AG08395 (cell line): ENCODE measurements at places on chromosomes 3 and 15.

GRCh38 chr3:160126051-160126450 is 99.2 kb upstream of the C3orf80 start:
- DNase-seq = no peak

DNA sequence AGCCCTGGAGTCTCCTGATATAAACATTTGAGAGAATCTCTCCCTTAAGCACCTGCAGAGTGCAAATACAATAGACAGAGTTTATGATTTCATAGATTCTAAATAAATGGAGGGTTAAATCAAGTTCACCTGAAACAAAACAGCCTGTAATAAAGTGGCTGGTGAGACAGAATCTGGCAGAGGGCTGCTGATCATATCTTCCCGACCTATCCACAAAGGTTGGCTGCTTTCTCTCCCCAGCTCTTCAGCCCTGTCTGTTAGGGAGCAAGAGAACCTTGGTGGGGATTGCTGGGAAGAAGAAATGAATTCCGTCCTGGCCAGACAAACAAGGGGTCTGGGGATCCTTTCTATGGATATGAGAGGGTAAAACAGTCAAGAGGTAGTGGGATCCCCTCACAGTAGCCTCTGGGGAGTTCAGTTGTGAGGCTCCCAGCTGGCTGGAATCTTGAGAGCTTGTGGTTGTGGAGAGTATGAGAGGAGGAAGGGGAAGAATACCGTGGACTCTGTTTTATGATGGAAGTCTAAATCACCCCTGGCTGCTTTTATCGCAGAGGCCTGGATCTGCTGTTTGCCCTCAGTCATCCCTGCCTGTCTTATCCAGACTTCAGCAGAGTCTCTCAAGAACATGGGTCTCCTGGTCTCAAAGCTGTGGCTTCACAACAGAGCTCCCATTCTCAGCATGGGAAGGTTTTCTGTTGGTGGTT is 451.3 kb downstream of the NTRK3 start:
- no peak for DNase-seq

GRCh38 chr3:149470381-149470780 is 4.1 kb upstream of the TM4SF4 start:
- DNase-seq = no peak

DNA sequence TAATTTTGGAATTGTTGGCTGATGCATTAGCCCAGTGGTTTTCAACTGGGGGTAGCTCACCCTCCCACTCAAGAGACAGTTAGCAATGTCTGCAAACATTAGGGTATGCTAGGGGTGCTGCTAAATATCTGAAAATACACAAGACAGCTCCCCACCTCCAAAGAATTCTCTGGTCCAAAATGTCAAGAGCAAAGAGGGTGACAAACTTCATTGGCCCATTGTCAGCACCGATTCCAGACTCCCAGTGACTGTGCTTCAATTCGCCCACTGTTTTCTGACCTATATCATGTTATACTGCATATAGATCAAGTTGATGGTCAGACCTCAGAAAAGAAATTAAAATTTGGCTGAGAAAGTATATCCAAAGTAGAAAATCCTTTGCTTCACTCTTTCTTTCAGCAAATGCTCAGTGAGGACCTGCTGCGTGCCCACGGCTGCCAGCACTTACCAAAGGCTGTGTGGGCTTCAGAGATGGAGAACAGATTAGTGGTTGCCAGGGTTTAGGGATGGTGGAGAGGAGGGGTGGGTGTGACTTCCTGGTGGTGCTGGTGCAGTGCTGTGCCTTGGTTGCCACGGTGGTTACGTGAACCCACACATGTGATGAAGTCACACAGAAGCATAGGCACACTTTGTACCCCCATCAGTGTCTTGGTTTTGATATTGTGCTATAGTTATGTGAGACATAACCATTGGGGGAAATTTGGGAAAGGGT is 204.0 kb downstream of the PLCL2 start:
- no peak for DNase-seq

DNA sequence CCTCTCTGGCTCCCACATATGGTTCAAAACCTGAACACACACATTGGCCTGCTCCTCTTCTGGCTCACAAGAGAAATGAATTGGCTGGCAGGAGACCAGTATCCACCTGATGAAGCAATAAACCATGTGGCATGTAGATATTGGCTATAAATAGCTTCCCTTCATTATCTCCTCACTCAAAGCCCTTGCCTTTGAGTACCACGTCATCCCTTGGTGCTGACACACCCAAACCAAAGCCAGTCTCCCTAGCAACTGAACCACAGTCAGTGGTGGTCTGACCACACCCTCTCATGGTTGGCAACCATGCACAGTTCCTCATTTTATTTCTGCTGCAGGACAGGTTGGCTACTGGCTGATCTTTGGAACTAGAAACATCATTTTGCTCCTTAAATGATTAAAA is 98.8 kb downstream of the ZNF621 start:
- DNase-seq = no peak

GRCh38 chr3:58325525-58325992 is 7.1 kb upstream of the PXK start:
- no peak for DNase-seq

DNA sequence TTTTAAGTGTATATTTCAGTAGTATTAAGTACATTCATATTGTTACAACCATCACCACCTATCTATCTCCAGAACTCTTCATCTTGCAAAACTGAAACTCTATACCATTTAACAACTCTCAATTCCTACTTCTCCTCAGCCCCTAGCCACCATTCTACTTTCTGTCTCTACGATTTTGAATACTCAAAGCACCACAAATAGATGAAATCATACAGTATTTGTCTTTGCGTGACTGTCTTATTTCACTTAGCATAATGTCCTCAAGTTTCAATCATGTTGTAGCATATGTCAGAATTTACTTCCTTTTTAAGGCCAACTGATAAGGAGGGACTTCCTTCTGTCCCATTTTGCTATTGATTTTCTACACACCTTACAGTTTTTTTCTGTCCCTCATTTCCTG is 593.3 kb downstream of the FHIT start:
- no peak for DNase-seq

DNA sequence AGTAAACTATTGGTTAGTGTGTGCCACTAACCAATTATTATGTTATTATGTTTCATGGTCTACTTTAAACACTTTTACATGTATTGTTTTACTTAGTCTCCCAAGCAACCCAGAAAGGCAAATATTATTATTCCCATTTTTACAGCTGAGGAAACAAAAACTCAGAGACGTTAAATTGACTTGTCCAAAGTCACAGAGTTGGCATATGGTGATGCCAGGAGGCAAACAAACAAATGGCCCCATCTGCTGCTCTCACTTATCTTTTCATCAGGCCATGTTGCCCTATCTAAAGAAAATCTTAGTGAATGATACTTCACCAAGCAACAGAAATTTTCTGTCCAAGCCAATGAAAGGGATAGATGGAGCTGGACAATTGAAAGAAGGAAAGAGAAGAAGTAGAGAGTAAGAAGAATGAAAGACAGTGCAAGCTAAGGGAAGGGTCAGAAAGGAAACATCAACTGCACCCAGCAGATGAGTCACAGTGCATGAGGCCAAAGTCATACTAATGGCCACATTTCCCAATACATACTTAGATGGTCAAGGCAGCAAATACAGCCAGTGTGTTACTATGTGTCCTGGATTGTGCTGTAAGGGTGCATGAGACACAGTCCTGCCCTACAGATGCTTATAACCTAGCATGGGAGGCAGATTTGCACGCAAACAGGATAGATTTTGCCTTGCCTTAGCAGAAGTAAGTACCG is 266.9 kb downstream of the KCNMB2 start:
- peak; percentile 7 for DNase-seq

DNA sequence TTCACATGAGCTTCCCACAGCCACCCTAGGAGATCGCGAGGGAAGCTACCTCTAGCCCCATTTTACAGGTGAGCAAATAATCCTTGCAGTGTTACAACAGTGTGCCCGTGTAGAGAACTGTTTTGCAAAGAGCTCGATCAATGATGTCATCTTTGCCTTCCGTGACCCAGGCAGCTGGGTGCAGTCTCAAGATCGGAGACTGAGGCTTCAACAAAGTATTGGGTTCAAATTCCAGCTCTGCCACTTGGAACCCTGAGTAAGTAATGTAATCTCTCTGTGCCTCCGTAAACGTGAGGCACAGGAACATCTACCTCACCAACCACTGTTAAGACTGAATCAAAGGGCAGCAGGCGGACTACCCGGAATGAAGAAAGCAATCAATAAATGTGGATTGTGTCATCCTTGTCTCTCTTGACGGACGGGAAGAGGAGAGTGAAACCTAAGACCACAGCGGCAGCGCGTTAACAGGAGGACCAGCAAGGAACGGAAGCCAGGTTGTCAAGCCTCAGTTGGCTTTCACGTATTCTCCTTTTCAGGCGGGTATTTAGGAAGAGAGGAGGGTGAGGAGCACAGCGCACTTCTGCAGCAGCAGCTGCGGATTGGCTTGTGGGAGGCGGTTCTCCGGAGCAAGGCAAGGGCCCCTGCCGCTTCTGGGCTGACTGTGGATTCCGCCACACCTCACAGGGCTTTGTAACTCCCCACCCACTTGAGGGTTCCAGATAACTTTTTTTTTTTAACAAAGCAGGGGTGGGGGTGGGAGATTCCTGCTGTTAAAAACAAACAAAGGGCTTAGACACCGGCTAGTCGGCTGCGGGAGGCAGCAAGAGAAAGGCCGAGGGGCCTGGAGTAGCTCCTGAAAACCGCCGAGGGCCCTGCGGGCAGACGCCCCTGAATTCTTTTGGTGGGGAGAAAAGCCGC is 1.5 kb upstream of the SMAD3 start:
- no peak for DNase-seq

DNA sequence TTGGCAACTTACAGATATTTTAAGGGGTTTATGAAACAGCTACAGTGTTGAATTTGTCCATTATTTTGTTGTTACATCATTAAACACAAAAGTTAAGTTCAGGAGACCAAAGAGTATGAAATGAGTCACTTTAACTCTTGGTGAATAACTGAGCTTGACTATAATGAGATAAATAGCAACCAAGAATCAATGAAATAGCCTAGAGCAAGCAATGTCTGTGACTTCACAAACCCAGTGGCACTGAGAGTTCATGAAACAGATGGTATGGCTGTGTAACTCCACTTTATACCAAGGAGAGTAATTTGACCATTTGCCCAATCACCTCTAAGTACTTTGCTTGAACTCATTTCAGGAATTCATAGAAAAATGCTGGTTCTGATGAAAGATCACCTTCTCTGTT is 169.6 kb upstream of the GADL1 start:
- DNase-seq = no peak

DNA sequence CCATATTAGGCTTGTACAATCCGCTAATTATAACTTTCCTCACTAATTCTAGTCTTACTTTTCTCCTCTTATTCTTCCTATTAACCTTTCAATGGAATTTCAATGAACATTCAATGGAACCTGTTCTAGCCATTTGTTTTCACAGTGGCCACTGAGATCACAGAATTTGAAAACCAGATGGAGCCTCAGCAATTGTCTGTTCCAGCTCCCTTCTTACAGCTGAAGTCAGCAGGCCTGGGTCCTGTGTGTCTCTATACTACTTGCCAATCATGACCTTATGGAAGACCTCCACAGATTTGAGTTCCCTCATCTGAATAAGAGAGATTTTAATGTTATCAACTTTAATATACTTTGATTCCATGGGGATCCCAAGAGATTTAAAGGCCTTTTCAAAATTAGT is 36.6 kb downstream of the TJP1 start:
- DNase-seq = no peak

DNA sequence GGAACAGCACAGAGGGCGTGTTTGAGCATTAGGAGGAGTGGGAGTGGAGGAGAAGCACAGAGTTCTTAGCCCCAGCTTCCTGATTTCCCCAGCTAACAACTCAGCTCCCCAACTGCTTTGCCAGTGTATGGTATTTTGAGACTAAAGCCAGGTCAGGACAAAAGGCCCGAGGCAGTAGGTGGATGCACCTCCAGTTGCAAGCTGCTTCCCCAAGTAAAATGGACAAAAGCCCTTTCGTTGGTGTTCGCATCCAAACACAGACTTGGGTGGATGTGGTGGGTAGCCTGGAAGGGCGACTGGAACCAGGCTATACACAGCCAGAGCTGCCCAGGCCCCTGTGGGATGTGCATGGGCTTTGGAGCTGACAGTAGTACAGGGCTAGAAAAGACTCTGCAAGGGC is 12.3 kb upstream of the EHD4 start:
- DNase-seq = no peak

GRCh38 chr3:9951598-9951961 is 628 bp downstream of the PRRT3 start:
- DNase-seq = no peak

DNA sequence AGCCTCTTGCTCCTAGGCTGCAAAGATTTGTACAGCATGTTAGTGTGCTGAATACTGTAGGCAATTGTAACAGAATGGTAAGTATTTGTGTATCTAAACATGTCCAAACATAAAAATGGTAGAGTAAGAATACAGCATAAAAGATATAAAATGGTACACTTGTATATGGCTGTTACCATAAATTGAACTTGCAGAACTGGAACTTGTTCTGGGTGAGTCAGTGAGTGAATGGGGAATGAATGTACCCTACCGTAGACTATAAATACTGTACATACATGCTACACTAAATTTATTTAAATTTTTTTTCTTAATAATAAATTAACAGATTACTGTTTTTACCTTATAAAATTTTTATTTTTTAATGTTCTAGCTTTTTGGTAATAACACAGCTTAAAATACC is 858.7 kb downstream of the ROBO2 start:
- no peak for DNase-seq

DNA sequence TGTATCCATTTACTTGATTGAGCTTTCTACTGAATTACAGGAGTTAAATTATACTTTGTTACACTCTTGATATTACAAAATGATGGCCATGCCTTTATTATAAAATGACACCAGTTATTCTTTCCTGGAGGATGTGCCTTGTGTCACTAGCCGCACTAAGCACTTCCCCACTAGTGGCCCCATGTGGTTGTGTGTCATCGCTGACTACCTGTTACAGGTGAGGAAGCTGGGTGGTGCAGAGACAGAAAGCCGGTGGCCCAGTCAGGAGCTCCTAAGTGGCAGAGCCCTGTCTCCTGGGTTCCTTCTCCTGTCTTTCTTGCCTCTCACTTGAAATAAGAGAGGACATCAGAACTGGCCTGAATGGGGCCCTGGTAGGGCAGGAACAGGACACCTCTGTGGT is 96.8 kb downstream of the IGF1R start:
- DNase-seq = no peak

GRCh38 chr15:92510163-92510882 is 116.6 kb downstream of the ST8SIA2 start:
- peak; percentile 32 for DNase-seq

- DNase-seq = no peak
These were observed 111.1 kb upstream of the ABI3BP start for GRCh38 chr3:101104321-101104720.

- no peak for DNase-seq
These were observed 856 bp downstream of the ZBTB38 start for GRCh38 chr3:141368925-141369794.

GRCh38 chr15:36601497-36601932 is 22.1 kb downstream of the CDIN1 start:
- DNase-seq = peak; percentile 69

GRCh38 chr15:40697916-40698315 is 2.9 kb downstream of the RAD51 start:
- DNase-seq = no peak
